ENCODE measurements at places on chromosomes 13 and 19.

DNA sequence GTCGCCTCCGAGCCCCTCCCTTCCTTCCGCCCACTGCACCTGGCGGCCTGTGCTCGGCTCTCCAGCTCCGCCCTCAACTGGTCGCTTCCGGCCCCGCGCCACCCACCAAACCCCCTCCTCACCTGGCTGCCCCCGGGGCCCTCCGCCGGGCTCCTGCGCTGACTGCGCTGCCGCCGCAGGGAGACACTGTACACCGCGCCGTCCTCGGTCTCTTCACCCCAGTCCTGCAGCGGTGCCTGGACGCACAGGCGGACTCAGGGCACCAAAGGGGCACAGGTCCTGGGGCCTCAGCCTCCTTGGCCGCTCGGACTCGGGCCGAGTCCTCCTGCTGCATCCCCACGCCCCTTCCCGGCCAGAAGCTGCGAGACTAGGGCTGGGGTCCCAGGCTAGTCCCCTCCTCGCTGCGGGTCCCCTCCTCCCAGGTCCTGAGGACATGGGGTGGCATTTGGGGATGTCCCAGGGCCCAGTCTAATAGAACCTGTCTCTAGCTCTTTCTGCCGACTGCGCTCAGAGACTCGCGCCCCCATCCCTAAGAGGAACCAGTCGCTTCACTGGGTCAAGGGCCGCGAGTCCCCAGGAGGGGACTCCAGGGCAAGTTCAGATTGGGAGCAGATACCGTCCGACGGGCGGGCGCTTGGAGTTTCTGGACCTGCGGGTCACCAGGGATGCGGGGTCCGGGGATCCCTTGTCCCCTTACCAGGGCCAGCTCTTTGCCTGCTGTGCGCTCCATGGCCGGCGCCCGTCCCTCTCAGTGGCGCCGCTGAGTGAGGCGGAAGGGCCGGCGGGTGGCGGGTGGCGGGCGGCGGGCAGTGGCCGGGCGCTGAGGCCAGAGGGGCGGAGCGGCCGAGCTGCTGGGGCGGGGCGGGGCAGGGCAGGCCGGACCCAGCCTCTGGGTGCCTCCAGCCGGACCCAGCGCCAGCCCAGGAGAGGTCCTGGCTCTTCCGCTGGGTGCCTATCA lies at the start of gene RGL3:
RGL3 (minus strand) TSS at position 766 of the 958 bp plus-strand sequence; CDS start at position 730, 36 bp downstream.
- DNase-seq = no peak

GRCh38 chr13:45242524-45242923 lies 41.7 kb upstream of the KCTD4 start:
- no peak for DNase-seq

- no peak for DNase-seq
Measured at GRCh38 chr19:38057959-38058690, 151.1 kb downstream of the SIPA1L3 start.

- no peak for DNase-seq
Measured at GRCh38 chr13:114304346-114305034, 9.8 kb upstream of the CHAMP1 start.

GRCh38 chr19:16867211-16867610 lies 21.6 kb upstream of the F2RL3 start:
- no peak for DNase-seq

DNA sequence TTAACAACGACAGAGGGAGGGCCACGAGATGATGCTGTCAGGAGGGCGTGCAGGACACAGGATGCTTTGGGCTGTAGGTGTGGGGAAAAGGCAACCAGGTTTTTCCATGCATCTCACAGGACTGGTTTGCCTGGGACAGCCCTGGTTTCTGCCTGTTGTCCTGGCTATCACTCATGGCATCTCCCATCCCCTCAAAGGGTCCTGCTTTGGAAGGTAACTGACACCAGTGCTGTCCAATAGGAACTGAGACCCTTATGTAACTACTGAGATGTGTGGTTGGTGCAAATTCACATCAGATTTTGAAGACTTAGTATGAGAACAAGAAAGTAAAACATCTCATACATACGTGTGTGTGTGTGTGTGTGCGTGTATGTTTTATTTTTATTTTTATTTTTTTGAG lies 144.2 kb downstream of the URI1 start:
- no peak for DNase-seq

GRCh38 chr19:36115453-36116343 lies at the start of gene TBCB:
TSS of gene TBCB (plus strand) at chr19:36115468. CDS start at chr19:36115561, 93 bp downstream.
- no peak for DNase-seq

DNA sequence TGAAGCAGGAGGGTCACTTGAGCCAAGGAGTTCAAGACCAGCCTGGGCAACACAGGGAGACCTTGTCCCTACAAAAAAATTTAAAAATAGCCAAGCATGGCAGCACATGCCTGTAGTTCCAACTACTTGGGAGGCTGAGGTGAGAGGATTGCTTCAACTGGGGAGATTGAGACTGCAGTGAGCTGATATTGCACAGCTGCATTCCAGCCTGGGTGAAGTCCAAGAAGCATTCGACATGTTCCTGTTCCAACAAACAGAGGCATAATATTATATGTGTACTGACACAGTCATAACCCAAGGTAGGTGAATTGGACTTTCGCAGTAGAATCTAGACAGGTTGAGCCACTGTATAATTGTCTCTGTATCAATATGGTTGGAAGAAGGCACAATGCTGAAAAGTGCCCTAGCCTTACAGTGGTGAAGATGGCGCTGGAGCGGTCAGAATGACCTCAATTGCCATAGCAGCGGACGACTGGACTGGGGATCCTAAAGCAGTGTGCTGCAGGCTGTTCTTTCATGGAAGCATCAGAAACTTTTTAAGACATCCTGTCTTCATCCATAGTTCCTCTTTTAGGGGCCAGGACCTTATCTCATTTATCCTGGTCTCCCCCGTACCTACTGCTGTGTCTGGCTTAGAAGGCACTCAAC lies 112.0 kb upstream of the CLDN10 start:
- DNase-seq = no peak

- DNase-seq = no peak
Measured at GRCh38 chr19:40822161-40822560, 23.2 kb downstream of the EGLN2 start.

DNA sequence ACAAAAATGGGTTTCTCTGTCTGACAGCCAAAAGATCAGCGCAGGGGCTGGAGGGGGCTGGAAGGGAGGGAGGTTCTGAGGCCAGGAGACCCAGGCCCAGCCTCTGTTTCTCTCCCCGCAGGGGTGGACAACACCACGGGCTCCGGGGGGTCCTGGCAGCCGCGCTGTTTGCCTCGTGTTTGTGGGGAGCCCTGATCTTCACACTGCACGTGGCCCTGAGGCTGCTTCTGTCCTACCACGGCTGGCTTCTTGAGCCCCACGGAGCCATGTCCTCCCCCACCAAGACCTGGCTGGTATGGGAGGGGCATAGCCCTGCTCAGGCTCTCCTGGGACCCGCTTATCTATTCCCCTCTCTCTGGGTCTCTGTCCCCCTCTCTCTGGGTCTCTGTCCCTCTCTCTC lies 9.6 kb downstream of the CPT1C start:
- DNase-seq = no peak

GRCh38 chr19:41248895-41249294 lies 15.3 kb upstream of the HNRNPUL1 start:
- DNase-seq = no peak

GRCh38 chr13:36418022-36418805 lies 14.1 kb upstream of the CCNA1 start:
- no peak for DNase-seq

DNA sequence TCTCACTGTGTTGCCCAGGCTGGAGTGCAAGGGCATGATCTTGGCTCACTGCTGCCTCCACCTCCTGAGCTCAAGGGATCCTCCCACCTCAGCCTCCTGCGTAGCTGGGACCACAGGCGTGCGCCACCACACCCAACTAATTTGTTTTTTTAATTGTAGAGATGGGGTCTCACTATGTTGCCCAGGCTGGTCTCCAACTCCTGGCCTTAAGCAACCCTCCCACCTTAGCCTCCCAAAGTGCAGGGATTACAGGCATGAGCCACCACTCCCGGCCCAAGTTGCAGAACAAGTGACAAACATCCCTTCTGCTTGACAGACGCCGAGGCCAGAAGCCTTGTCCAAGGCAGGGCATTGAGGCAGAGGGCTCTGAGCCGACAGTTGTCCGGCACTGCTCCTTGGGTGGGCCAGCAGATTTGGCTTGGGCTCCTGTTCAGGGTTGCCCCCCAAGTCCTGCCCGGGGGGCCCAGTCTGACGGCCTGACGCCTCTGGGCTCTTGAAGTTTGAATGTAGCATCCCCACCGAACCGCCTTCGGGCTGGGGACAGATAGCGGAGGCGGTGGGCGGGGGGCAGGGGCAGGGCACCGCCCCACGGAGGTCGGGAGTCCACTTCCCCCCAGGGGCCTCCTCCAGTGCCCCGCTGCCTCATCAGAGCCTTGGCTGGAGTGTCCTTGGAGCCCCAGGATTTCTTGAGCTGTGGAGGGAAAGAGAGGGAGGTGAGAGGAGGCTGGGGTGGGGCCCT lies 5.7 kb upstream of the SPACA4 start:
- no peak for DNase-seq

DNA sequence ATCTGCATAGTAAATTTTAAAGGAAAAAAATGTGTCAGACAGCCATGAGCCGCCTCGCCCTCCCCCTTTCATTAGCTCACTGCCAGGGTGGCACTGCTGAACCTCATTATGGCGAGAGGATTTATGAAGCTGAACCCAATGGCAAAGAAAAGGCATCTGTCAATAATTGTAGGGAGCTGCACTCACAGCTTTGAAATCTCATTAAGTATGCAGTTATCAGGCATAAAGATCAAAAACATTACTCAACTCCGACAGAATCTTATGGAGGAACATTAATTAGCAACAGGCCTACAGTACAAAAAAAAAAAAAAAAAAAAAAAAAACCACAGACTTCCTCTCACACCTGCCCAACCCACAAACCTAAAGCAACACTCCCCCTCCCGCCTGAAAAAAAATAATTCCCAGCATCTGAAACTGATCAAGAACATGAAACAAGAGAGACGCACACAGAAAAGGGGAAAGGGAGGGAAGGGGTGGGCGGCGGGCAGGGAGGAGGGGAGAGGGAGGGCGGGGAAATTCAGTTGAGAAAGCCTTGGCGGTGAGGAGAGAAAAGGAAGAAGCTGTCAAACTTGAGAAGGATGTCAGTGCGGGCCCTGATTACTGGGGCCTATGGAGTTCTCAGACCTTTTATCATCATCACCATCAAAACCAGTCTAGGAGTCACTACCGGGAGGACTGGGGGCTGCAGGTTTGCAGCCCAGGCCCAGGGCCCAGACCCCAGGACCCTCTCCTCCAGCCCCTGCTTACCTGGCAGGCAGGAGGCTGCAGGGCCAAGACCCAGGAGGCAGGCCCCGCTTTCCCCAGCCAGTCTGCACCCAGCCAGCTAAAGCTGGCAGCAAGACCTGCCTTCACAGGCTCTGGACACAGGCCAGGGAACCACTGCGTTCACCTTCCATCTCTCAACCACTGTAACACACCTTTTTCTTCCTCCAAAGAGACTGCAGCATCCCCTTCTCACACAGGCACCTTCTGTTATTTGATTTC lies 8.9 kb downstream of the TSHZ3 start:
- DNase-seq = no peak

- DNase-seq = peak; percentile 61
Measured at GRCh38 chr19:40284501-40285352, at the start of gene AKT2. TSS of gene AKT2 (minus strand) at chr19:40285345. CDS start at chr19:40265267, 20,078 bp downstream.

DNA sequence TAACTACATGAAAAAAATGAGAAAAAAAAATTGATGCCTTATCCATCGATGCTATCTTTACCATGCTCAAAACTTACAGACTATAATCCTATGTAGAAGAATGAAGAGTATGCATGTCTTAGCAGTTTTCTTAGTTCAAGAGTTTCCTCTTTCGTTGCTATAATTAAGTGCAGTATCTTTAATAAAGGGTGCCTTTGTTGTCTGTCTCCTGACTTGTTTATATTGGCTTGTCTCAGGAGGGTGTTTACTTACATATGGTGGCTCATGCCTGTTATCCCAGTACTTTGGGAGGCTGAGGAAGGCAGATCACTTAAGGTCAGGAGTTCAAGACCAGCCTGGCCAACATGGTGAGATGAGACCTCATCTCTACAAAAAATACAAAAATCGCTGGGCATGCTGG lies 44.3 kb downstream of the MTMR6 start:
- no peak for DNase-seq

DNA sequence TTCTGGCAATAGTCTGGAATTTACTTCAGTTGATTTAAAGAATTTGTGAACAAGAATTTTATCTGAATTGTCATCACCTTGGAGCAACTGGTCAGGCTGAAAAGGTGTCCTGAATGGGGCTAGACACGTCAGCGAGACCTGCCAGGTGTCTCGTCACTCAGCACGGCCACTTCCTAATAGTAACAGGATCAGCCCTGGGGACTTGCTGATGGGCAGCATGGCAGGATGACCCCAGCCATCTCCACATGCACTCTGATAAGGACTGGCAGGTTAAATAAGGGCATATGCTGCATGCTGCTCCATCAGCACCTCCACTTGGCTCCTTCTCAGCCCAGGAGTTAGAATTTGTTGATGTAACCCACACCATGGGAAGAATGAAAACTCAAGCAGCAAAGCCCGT lies 224.2 kb downstream of the FOXO1 start:
- DNase-seq = no peak

DNA sequence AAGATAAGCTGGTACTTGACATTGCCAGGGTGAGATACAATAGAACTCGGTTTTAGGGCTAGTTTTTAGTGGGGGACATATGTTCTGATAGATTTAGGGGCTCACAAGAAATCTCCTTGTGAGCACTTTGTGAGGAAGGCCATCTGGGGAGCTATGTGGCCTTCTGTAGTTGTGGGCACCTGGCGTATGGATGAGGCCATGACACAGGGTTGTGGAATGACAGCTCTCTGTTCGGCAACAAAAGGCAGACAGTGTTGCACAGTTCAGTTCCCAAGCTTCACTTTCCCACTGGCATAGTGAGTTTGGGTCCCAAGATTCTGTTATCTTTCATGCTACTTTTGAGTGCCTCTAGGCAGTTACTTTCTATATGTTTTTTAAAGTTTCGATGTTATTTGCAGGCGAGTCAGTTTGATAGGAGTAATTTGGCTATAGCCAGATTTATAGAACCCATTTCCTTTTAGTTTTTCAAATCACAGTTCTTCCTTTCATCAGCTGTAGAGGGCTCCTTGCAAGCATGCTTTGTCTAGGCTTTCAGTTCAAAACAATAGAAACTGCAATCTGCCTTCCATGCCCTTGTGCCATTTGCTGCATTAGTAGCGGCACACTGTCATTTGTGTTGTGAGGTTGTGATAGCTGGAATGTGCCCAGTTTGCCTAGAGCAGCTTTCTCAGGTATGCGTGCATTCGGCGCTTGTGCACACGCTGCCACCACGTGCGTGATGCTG lies 70.6 kb upstream of the TEX29 start:
- DNase-seq = no peak

DNA sequence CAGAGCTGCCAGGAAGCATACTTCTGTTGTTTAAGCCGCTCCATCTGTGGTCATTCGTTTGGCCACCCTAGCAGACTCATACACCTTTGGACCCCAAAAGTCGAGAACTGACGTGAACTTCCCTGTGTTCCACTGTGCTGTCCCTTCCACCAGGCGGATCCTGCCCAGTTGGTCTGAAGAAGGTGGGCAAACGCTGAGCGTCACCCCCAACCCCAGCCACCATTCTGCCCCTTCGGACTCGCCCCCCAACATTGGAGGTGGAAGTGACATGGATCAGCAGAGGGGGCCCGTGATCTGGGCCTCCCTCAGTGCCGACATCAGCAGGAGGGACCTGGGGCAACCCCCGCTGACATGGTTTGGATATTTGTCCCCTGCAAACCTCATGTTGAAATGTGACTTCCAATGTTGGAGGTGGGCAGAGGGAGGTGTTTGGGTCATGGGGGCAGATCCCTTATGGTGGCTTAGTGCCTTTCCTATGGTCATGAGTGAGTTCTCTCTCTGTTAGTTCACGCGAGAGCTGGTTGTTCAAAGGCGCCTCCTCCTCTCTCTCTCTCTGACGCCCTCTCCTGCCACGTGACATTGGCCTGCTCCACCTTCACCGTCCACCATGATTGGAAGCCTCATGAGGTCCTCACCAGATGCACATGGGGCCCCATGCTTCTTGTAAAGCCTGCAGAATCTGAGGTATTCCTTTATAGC lies 93.6 kb upstream of the ZNF507 start:
- DNase-seq = no peak

GRCh38 chr13:71619096-71619495 lies 247.9 kb downstream of the DACH1 start:
- no peak for DNase-seq

Measured in T-helper 2 cell (primary cell).